Stimulated activated CD8-positive, alpha-beta memory T cell treated with anti-CD3 and anti-CD28 coated beads, Interleukin-15, amount 100 ng/mL, for 24 hours (primary cell): ENCODE measurements at places on chromosomes 12 and 14.

DNA sequence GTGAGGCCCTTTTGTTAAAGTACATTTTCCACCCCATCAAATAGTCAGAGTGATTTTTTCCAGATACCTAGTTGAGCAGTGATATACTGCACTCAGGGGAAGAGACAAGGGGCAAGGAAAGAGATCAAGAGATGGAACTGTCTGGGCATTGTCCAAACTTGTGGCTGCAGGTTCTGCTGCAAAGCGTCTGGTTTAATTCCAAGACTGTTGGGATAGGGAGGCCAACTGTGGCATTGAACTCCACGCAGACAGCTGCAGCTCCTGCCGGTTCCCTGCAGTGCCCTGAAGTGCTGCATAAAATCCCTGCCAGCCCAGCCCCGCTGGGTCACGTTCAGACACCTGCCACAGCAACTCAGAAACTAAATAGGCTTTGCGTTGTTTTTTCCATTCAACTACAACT lies 30.5 kb downstream of the RPH3A start:
- DNase-seq: no peak

GRCh38 chr12:107564946-107565345 lies 120.7 kb upstream of the PWP1 start:
- DNase-seq: no peak

DNA sequence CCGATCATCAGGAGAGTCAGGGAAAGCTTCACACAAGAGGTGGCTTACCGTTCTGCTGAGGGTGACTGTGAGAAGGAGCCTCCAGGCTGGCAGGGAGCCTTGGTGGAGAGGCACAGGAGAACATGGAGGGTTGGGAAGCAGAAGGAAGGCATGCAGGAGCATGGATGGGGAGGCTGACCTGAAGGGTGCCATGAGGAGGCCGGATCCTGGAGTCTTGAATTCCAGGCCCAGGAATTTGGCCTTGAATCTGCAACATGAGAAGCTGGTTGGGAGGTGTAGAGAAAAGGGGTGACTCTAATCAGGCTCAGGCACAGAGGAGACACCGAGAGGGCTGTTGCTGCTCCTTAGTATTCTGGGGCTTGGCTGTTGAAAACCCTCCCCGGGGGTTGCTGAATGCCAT lies 130.2 kb downstream of the PELI2 start:
- DNase-seq: no peak

DNA sequence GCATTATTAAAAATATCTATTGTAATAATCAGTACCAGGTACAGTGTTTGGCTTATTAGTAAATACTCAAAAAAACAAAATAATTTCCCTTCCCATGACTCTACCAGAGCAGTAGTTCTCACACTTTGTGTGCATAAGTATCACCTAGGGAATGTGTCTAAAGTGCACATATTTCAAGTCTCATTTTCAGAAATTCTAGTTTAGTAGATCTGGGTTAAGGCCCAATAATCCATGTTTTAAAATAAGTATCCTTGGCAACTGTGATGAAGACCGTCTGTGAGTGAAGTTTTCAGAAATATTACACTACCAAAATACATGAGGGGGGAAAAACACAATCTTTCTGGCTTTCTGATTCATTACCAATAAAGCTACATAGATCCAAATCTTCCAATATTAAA lies 237.6 kb downstream of the SLC2A13 start:
- no peak for DNase-seq

DNA sequence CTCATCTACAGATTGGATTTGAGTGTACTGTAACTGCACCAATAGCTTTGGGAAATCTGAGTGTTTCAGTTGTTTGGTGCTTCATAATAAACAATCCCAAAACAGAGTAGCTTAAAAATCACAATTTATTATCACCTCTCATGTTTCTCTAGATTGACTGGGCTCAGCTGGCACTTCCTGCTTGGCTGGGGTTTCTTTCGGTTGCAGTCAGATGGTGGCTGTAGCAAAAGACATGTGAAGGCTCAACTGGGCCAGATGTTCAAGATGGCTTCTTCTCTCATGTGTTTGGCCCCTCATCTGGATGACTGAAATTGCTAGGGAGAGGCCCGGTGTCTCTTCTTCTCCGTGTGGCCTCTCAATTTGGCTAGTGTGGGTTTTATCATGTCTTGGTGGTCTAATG lies 12.1 kb upstream of the BMP4 start:
- DNase-seq: no peak

DNA sequence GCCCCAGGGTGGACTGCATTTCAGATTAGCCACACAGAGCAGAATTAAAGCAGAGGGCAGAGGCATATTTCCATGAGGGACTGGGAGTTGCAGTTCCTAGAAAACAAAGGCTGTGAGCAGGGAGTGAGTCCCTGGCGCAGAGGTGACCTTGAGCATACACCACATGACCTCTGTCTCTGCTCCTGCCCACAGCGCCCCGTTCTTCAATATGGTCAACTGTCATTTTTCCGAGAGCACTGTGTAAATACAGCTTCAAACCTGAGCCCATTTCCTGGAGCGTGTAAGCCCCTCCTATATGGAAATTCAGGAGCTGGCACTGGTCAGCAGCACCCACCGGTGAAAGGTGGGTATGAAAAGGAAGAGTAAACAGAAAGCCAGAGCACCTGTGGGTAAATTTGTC lies 192.2 kb upstream of the PELI2 start:
- no peak for DNase-seq

- DNase-seq: no peak
Observed at GRCh38 chr12:28065374-28065773, 92.8 kb upstream of the PTHLH start.

DNA sequence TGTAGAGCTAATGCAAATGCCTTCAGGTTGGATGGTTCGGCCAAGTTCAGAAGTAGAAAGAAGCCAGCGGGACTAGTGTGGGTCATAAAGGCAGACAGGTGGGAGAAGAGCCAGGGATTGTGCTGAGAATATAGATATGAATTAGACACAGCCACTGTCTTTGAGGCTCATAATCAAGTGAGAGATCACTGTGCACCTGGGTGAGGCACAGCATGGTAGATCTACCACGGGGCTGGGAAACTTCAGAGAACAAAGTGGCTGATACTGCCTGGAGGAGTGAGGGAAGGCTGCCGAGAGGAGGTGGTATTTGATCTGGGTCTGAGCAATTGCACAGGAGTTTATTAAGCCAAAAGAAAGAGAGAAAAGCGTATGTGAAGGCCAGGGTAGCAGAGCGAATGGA lies 40.6 kb upstream of the CHST11 start:
- DNase-seq: no peak

DNA sequence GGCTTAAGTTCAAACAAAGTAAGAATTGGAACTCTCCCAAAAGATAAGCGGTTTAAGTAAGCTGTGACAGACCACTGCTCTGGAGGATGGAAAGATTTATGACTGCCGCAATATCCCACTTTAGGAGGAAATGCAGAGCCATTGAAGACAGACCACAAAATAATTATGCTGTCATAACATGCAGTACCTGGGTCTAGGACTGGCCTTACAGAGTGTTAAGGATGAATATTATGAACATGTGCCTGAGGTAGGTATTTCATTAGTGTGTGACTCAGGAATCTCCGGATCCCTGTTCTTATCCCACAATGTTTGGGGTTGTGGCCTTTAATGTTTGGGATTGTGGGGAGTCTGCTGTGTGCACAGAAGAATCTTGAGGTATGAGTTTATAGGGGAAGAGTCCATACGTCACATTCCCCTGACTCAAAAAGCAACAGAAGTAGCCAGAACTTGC lies 114.9 kb downstream of the SAMD4A start:
- DNase-seq: no peak

DNA sequence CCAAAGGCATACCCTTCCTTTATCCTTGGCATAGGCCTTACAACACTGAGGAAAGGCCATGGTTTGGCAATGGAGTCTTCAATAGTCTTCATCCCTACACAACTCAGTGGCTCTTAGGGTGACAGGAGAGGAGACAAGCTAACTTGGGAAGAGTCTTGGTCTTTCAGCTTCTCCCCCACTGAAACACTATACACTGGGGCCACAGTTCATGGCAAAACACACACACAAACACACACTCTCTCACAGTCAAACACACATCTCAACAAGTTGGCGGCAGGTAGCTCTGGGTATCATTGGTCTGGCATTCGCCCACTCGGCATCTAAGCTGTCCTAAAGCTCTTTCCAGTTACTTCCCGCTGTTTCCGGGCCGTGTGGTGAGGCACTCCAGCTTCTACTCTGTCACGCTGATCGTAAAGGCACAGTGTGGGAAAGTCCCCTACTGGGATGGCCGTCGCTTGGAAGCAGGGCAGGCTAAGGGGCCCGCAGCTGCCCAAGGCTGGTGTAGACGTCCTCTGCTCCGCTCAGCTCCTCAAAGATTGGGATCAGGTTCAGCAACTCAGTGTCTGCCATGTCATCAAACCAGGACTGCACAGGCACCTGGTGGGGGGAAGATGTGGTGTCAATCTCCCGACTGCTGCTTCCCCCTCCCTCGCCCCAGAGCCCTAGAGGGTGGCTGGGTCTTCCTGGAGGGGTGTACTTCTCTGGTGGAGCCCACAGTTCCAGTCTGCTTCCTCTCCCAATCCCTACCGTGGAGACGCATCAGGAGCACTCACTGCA lies 4.8 kb upstream of the AVIL start:
- DNase-seq: no peak

DNA sequence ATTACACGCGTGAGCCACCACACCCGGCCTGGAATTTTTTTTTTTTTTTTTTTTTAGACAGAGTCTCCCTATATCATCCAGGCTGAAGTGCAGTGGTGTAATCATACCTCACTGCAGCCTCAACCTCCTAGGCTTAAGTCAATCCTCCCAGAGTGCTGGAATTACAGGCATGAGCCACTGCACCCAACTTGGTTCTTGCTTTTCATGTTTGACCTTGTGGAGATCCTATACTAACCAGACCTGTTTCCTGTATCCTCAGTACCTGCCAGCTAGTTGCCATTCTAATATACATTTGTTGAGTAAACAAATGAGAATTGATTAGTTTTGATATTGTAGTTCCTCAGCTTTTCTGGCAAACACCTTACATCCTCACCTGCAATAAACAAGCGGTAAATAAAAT lies 3.2 kb upstream of the VSIG10 start:
- DNase-seq: no peak

DNA sequence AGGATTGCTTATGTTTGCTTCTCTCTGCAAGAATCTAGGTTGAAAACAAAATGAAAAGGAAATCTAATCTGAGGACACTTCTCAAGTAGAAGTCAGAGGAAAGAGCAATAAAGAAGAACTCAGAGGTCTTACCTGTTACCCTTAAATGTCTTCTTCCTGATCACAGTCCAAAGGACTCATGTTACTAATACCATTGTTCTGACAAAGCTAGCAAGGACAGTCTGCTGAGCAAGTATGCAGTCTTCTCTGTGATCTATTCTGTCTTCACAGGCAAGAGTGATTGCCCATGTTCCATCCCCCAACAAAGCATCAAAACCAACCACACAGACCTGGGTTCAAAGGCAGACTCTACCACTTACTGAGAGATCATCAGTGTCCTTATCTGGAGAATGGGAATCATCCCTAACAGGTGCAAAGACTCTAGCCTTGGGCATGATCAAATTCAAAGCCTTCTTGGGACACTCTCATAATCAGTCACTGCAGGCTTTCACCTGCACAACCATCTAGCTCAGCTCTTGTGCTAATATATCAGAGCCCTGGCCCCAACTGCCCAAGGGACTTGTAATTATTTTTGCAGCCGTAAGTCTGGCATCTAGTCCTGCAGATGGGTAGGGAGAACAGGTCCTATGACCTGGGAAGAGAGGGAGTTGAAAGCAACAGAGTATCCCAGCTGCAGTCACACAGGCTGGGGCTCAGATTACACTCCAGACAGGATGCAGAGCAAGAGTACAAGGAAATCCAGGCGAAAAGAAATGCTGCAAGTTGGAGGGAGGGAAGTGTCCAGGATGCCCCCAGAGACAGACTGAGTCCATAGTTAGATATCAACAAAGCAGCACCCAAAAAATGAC lies 97.9 kb upstream of the NUDT4 start:
- no peak for DNase-seq

DNA sequence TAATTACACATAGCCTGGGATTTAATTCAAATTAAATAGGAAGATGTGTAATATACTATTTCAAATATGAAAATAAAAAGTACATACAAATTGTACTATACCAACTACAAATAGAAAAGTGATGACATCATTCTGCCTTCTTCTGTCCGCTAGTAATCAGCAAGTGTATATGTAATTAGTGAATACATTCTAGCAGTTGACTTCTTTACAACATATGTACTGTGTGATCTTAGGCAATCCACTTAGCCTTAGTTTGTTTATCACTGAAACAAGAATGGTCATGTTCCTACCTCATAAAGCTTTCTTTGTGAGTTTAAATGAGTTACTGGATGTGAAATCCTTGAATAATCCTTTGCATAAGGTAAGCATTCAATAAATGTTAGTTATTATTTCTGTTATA lies 7.8 kb upstream of the LUM start:
- no peak for DNase-seq

- DNase-seq: no peak
Observed at GRCh38 chr14:35949920-35950513, 123.9 kb downstream of the BRMS1L start.

- no peak for DNase-seq
Observed at GRCh38 chr12:40175045-40175444, 49.8 kb upstream of the LRRK2 start.

- DNase-seq: no peak
Observed at GRCh38 chr12:106704081-106704480, 70.4 kb upstream of the RIC8B start.

DNA sequence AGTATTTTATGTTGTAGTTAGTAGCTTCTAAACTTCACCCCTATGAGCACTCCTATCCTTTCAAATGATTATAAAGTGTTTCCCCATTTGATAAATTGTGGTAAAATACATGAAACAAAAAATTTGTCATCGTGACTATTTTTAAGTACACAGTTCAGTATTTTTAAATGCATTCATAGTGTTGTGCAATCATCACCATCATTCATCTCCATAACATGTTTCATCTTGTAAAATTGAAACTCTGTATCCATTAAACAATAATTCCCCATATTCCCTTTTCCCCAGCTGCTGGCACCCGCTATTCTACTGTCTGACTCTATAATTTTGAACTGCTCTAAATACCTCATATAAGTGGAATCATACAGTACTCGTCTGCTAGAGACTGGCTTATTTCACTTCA lies 52.5 kb downstream of the ATP23 start:
- DNase-seq: no peak

GRCh38 chr12:123984903-123985302 lies 11.9 kb downstream of the ZNF664 start:
- DNase-seq: no peak

DNA sequence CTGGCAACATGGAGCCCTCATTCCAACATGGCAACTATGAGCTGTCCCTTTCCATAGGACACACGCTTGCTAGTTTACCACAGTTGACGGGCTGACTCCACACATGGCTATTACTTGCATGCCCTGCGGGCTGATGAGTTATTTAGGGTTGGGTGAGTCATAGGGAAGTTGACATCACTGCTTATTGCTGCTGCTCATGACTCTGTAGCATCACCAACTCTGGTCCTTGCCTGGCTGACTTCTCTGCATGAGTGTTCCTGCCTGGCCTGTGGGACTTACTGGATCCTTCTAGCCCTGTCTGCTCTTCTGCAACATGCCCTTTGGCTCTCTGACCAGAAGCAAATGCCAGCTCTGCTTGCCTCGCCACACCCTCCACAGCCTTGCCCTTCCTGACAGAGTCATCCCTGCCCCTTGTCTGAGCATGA lies 199.5 kb downstream of the ANO6 start:
- DNase-seq: no peak

- DNase-seq: no peak
Observed at GRCh38 chr12:62785941-62786559, 148.9 kb downstream of the PPM1H start.

- no peak for DNase-seq
Observed at GRCh38 chr12:57236201-57236924, 6.9 kb downstream of the SHMT2 start.

GRCh38 chr12:29531471-29531870 lies 34.0 kb upstream of the OVCH1 start:
- no peak for DNase-seq
